ENCODE measurements at places on chromosomes 2 and 18.

DNA sequence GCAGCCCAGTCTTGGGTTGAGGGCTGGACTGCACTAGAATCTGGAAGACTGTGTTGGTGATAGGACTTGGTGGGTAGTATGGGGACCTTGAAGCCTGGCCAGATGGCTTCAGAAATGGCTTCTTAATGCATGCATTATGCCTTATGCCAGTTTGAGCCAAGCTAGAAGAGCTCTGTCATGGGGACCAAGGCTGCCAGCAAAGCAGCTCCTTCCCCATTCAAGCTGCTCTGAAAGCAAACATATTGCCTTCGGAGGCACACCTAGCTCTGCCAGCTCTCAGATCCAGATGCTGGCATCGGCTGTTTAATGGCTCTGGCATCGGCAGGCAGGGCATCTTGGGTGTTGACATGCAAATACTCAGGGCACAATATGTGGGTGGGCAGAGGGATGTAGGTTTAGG lies 59.0 kb upstream of the IGFBP5 start:
- DNase-seq: no peak

DNA sequence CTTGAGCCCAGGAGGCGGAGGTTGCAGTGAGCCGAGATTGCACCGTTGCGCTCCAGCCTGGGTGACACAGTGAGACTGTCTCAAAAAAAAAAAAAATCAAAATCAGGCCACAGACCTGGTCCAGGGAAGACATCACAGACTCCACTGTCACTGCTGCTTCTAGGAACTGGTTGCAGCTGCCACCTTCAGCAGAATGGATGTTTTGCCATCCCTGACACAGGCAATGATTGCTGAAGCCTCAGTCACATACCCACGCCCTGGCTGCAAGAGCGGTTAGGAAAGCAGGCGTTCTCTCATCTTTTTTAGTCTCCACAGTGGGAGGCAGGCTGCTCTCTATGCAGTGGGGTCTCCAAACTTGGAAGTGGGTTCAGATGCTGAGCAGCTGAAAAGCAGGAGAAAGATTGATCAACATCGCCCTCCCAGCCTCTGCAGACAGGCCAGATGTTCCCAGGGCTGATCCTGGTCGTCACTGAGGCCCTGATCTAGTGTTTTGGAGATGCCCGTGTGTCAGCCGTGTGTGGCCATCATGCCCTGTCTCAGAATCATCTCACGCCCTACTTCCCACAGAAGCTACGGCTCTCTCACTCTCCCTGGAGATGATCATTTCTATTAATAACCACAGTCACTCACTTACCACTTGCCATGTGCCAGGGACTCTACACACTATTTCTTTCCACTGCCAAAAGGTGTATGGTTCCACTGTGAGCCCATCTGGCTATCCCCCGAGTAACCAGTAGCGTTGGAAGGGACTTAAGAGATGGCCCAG lies 91.8 kb downstream of the PLB1 start:
- DNase-seq: peak; percentile 56

DNA sequence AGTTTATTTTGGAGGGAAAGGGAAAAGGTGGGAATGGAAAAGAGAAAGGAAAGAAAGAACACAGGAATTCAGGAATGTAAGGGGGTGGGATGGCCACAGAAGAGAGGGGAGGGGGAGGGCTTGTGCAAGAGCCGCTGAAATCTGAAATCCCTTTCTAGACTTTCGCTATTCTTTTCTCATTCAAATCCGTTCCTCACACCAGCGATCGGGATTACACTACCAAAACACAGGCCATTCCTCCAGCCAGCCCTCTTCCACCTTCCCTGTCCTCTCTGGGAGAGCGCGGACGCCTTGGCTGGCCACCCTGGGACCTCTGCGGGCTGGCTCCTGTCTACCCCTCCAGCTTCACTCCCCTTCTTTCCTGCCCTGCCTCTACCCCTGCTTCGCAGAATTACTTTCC lies 102.3 kb downstream of the CDCA7 start:
- no peak for DNase-seq

- DNase-seq: peak; percentile 58
These were observed 11.5 kb downstream of the SPEG start for GRCh38 chr2:219446101-219446504.

DNA sequence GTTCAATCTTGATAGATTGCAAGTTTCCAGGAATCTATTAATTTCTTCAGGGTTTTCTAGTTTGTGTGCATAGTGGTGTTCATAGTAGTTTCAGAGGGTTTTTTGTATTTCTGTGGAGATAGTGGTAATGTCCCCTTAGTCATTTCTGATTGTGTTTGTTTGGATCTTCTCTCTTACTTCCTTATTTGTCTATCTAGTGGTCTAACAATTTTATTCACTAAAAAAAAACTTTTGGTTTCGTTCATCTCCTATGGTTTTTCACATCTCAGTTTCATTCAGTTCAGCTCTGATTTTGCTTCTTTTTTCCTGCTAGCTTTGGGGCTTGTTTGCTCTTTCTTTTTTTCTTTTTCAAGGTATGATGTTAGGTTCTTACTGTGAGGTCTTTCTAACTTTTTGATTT lies 94.5 kb downstream of the SNTG2 start:
- no peak for DNase-seq

DNA sequence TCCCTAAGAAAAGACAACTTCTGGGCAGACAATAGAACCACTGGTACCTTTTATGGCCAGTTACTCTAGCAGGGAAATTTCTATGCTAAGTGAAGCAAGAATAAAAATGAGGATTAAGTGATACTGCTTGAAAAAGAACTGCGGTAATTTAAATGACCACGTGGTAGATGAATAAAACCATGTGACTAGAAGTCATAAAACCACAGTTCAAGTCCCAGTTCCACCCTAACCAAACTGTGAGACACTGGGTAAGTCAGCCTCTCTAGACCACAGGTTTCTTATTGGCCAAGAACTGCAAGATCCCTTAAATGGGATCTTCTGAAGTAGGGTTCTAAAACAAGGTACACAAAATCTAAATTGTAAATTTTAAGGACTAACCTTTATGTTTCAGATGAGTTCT lies 12.7 kb downstream of the TMEM237 start:
- no peak for DNase-seq

DNA sequence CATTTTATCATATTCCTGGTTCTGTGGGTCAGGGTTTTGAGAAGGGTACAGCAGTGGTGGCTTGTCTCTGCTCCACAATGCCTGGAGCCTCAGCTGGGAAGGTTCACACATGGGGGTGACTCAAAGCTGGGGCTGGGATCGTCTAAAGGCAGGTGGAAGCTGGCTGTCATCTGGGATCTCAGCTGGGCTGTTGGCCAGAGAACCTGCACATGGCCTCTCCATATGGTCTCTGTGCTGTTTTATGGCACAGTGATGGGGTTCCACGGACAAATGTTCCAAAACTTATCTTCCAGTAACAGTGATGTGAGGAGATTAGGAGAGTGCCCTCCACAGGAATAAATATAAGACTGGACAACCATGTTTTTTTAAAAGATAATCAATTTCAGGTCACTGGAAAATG lies 191.4 kb downstream of the SS18 start:
- DNase-seq: no peak

- DNase-seq: no peak
These were observed 84.6 kb downstream of the PIGN start for GRCh38 chr18:62102221-62102620.

DNA sequence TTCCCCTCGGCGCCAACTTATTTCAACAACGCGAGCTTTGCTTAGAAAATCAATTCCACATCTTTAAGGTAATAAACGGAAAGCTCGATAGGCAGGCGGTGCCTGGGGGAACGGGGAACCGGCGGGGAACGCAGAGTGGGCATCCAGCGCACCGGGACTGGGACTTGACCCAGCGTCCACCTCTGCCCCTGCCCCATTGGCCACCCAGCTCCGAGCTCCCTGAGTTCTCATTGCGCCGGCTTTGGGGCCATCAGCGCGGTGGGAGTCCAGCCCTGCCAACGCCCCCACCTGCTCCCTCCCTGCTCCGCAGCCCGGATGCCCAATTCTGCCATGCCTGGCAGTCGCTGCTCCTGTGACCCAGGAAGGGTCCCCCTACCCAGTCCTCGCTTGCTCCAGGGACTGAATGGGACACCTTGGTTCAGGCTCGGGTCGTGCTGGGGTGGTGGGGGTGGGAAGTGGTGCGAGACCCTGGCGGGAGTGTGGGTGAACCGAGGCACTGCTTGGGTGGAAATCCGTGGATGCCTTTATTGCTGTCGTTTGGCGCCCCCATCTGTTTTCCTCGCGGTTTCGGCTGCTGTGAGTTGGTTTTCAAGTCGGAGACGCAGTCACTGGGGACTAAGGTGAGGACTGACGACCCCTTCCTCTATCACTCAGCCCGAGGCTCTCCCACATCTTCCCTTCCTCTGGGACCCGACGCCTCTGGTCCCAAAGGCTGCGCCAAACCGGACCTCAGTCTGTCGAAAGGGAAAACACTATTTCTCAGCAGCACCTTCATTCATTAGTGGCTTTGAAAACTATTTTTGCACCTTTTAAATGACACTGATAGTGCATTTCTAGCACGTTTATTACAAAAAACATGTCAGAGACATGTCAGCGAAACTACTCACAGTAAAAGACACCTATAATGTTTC lies 2.4 kb upstream of the EVX2 start:
- DNase-seq: no peak

DNA sequence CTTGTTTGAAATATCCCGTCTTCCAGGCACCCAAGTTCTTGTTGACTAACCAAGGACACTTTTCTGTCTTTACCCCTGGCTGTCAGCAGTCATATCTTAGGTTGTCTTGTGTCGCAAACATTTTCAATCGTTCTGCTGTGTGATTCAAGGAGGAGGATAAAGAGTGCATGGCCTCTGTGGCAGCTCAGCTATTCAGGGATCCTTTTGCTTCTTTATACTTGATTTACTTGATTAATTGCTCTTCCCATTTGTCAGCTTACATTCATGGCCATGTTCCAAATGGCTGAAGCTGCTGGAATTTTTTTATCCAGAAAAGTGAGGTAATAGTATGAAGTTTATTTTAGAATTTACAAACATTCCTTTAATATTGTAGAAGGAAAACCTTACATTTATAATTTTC lies 97.3 kb upstream of the FZD5 start:
- no peak for DNase-seq

GRCh38 chr18:77138270-77138669 lies 5.7 kb upstream of the MBP start:
- no peak for DNase-seq

DNA sequence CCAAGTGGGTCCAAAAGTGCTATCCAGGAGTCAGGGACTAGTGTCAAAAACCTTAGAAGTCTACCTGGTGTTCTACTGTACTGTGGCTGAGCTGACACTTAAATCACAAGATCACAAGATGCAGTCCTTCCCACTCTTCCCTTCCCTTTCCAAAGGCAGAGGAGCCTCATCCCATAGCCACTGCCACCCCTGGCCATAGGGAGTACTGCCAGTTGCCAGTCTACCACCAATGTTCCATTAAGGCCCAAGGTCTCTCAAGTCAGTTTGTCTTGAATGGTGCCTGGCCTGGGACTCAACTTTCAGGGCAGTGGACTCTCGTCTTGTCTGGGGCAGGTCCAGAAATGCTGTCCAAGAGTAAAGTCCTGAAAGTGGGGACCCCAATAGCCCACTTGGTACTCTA lies 585.6 kb downstream of the NUP35 start:
- DNase-seq: no peak

DNA sequence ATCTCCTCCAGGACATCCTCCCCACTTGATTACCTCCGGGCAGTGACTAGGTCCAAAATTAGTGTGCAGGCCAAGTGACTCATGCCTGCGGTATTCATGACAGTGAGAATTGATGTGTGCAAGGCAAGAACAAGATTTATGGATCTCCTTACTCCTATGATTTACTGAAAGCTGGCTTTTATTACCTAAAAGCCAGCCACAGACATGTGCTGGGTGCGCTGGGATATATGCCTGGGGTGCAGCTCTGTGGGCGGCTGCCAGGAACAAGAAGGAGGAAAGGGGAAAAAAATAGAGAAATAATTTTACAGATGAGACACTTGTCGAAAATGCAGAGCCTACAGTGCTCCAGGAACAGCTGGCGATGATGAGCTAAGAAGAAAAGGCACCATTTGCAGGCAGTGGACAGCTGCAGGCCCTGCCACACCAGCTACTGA lies 359.3 kb downstream of the CMPK2 start:
- DNase-seq: no peak

GRCh38 chr2:43566461-43566729 lies 29.4 kb downstream of the THADA start:
- DNase-seq: no peak

- no peak for DNase-seq
These were observed 493.0 kb downstream of the PLCL1 start for GRCh38 chr2:198297350-198297749.

- no peak for DNase-seq
These were observed 95.9 kb downstream of the AOX1 start for GRCh38 chr2:200681697-200682096.

GRCh38 chr18:2716394-2717326 lies 61.1 kb downstream of the SMCHD1 start:
- peak; percentile 16 for DNase-seq

DNA sequence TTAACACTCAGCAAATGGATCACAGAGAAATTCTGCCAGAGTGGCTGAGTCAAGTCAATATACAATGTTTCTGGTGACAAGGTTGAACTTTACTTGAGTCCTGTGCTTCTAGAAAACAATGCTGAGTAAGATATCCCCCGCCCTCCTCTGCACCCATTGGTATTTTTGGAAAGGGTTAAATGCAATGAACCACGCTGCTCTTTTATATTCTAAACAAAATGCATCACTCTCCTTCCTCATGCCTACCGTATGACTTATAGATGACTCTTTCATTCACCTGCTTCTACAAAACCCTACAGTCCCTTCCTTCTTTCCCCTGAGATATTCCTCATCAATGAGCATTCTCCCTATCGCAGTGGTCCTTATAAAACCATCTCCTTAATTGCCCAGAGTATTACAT lies 168.8 kb downstream of the TXNL1 start:
- DNase-seq: no peak

GRCh38 chr2:230927711-230928341 lies 2.8 kb upstream of the GPR55 start:
- DNase-seq: no peak

GRCh38 chr2:43055086-43055912 lies 171.1 kb downstream of the ZFP36L2 start:
- no peak for DNase-seq

DNA sequence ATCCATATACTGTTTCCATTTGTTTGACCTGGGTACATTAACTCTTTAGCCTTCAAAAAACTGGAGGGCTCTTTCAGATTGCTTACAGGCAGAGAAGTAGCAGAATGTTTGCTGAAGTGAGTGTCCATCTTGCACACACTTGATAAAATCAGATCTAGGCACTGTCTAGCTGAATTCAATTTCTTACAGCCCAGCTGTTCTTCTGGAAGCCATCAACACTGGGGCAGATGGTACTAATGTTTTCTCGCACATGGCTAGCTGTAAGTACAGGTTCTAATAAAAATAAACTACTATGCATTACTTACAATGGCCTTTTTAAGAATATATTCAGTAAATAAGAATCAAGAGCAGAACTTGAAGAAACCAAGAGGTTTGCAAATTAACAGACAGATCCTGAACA lies 175.9 kb downstream of the NBAS start:
- DNase-seq: no peak

GRCh38 chr2:159613091-159613490 lies 3.3 kb downstream of the BAZ2B start:
- no peak for DNase-seq

Data from psoas muscle (tissue), 8 donors.